ENCODE measurements at places on chromosomes 4 and X.

DNA sequence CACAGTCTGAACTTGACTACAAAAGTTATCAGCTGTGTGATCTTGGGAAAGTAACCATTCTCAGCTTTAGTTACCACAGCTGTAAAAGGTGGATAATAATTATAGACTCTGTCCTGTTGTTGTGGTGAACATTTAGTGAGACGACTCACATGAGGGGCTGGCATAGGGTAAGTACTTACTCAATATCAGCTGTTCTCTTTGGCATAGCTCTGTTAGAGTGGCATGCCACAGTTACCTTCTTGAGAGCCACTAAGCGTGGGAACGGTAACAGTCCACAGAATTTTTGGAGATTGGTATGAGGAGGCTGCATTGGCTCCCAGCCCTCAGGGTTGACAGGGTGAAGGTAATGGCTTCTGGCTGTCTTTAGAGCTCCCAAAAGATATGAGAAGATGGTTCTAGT, 13.2 kb upstream of the HAND2 start:
- DNase-seq, result no peak

GRCh38 chr4:114041117-114041475, 61.6 kb upstream of the ARSJ start:
- DNase-seq, result no peak

DNA sequence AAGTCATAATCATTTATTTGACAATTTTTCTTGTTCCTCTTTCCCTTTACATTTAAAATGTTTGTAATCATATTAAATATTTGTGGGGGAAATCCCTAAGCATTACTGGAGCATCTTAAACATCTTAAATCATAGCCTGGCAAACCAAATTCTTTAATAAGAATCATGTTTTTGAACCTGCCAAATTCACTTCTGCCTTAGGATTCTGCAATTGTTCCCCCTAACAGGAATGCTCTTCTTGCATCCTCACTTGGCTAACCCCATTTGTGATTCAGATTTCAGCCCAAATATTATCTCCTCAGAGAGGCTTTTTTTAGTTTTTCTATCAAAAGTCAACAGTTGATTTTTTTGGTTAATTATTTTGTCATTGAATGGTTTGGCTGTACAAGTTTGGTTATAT, 241.1 kb downstream of the MAPK10 start:
- DNase-seq, result no peak

GRCh38 chr4:176400816-176401461, 81.2 kb downstream of the SPCS3 start:
- DNase-seq, result no peak

GRCh38 chrX:41512394-41512793, 65.3 kb downstream of the NYX start:
- DNase-seq, result no peak

DNA sequence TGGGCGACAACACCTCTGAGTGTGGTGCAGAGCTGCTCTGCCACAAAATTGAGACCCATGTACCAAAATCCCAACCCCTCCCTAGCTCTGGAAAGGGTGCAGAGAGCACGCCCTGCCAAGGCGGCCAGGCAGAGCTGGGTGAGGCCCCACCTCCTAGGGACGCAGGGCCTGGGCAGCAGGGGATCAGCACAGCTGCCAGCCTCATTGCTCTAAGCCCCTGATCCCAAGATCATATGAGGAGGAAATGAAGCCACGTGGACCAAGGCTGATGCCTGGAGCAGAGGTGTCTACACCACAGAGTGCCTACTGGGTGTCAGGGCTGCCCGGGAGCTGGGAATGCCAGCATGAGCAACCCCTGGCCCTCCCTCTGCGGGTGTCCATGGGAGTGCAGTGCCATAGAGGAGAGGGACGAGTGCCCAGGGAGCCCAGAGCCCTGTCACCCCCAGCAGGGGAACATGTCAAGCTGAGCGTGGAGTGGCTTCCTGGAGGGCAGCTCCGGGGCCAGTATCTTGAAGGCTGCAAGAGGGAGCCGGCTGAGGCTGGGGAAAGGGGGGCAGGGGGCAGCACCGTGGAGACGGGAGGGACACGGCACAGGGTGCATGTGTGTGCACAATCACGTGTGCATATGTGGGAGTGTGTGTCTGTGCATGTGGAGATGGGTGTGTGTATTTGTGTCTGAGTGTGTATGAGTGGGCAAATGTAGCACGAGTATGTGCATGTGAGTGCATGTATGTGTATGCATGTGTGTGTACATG, 63.9 kb upstream of the PSAPL1 start:
- no peak for DNase-seq

DNA sequence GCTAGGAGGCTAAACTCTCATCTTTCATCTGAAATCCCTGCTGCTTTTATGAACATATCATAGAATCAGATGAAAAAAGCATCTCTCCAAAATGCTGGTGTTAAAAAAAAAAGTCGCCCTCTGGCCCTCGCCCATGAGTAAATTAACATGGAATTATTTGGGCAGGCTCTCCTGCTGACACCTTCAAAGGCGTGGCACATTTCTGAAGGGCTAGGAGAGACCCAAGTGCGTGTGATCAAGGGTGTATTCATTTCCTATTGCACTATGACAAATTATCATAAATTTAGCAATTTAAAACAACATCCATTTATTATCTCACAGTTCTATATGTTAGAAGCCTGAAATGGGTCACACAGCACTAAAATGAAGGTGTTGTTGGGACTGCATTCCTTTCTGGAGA, 5.1 kb downstream of the ANXA3 start:
- DNase-seq, result no peak

- no peak for DNase-seq
These were observed 326.7 kb downstream of the STK32B start for GRCh38 chr4:5378002-5378401.

Measured in HuH-7 (cell line).